ENCODE measurements at places on chromosomes 6 and 20. TPM values are rescaled to one million over a fixed set of nuclear protein-coding genes. Genes with fewer than 3 reads are reported as not detected.

Gene TRDN
- not detected for total RNA-seq

Gene CALHM6
- total RNA-seq: 3.4 TPM

Gene SPACA1
- total RNA-seq: not detected

Gene IRAK1BP1
- 7.6 TPM for total RNA-seq

Gene TPD52L1
- total RNA-seq: 9.3 TPM

Gene RNF146
- total RNA-seq: 68.3 TPM

Gene METTL24
- total RNA-seq: 1.1 TPM

Gene PCNA
- 57.8 TPM for total RNA-seq

Gene SIRPA
- 2.5 TPM for total RNA-seq

Gene TRIM31
- total RNA-seq: not detected

Gene HFE
- total RNA-seq: 6.0 TPM

Gene LY86
- not detected for total RNA-seq

Gene PNLDC1
- 0.34 TPM for total RNA-seq
